ENCODE measurements at places on chromosomes 12 and 14. TPM values are rescaled to one million over a fixed set of nuclear protein-coding genes. Genes with fewer than 3 reads are reported as not detected.

HHIPL1 gene
- total RNA-seq = 1.5 TPM

CIROP gene
- not detected for total RNA-seq

KRT73 gene
- not detected for total RNA-seq

NPAS3 gene
- total RNA-seq = 1.1 TPM

DNA sequence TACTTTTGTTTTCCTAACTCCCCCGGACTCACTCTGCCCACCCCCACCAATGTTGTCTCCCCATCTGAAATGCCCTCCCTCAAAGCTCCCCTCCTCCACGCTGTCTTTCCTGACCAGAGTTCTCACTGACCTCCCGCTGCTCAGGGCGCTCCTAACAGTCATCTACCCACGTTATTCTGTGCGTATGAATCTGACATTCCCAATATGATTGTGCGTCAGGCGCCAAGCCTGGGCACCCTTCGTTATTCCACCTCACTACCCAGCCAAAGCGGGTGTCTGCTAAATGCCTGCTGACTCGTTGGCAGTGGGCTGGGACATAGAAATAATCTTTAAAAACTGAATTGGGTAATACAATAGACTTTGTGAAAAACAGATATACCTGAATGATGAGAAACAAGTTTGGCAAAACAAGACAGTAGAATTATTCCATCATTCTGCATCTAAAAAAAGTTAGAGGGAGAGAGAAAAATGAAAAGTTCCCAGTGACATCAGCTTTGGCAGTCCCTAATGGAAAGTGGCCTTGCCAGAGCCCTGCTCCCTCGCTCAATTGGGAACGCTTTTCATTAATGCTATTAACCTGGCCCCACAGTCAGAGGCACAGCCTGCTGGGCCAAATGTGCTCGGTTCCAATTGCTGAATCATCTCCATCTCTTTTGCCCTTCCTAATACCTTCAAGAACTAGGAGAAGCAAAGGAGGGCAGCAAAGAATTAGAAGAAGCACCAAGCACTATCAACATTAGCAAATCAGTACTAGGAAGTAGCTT is 74.0 kb upstream of the PLXNC1 start:
- peak; percentile 58 for DNase-seq

DNA sequence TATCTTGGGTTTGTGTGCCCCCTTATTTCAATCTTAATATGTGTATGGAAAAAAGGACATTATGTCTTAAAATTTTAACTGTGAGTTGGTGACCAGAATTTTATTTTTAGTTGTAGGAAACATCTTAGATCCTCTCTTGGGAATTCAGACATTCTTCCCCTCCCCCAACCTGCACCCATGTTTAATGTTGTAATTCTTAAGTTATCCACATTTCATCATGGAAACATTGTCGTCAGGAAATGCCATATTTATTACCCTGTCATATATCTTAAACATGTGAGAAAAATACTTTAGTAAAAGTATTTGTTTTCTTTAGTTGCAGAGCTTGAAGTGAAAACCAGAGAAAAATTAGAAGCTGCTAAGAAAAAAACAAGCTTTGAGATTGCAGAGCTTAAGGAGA is 30.3 kb downstream of the YEATS4 start:
- DNase-seq = no peak

DNA sequence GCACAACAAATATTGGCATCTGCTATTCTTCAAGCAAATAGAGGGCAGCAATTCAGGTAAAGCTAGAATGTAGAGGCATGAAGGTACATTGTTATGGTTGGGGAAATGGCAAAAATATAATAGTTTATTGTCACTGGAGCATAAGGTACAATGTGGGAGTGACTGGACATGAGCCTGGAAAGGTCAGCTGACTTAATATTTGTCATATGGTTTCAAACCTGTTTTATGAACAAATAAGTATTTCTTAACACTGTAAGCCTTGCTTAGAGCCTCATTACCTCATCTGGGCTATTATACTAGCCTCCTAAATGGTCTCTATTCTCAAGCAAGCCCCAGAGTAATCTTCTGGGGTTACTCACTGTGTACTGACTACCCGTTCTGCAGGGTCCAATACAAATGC is 33.7 kb downstream of the FAM177A1 start:
- DNase-seq = no peak

- peak; percentile 93 for DNase-seq
Measured at GRCh38 chr12:53099071-53099882, 1.8 kb downstream of the IGFBP6 start.
